Esophagus squamous epithelium (tissue), 5 donors: ENCODE measurements at places on chromosomes 16 and 17.

DNA sequence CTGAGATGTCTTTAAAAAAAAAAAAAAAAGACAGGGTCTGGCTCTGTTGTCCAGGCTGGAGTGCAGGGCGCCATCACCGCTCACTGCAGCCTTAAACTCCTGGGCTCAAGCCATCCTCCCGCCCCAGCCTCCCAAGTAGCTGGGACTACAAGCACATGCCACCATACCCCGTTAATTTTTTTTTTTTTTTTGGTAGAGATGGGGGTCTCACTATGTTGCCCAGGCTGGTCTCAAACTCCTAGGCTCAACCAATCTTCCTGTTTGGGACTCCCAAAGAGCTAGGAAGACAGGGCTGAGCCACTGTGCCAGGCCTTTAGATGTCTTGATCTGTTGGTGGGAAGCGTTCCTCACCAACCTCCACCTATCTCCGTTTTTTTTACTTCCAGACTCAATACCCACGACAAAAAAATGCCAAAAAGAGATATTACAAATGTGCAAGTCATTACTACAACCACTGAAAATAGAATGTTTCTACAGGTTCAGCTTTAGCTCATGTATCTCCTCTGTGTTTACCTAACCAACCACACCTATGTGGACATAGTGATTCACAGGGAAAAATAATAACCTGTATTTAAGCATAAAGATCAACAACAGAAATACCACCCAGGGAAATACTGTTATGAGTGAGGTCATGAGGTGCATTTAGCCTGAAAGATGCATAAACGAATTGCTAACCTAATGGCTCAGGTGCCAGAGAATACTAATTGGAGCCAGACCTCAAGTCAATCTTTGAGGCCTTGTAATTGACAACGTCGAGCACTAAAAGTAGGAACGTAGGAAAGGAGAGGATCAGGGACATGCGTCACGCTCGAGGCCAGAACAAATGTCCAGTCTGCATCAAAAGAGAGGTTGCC lies 22.6 kb downstream of the NACA2 start:
- H3K27ac ChIP-seq, result no peak overlapping the region
- H3K27me3 ChIP-seq, result no peaks in the 10 kb centered on the region
- no peaks in the 10 kb centered on the region for H3K36me3 ChIP-seq
- peaks cover 20% of the 10 kb centered on the region for H3K4me1 ChIP-seq

DNA sequence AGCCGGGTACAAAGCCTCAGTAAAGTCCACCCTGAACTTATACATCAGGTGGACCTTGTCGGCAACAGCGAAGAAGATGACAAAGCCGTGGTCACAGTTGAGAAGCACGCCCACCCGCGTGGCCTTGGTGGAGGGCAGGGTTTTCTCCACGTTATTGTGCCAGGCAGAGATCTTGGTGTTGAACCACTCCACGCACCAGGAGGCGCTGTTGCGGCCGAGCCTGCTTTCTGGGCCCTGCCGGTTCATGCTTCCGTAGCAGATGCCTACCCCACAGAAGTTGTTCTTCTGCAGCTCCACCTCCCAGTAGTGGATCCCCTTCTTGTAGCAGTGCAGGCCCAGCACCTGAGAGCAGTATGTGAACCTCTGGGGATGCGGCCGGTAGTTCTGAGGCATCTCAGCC lies 22.1 kb downstream of the TRIM25 start:
- no peak overlapping the region for H3K27ac ChIP-seq
- H3K27me3 ChIP-seq, result no peaks in the 10 kb centered on the region
- no peak overlapping the region for H3K4me3 ChIP-seq
- H3K36me3 ChIP-seq, result peaks cover 100% of the 10 kb centered on the region
- DNase-seq, result no peak

GRCh38 chr17:77422104-77422747 lies 281.5 kb downstream of the SEC14L1 start:
- no peak overlapping the region for H3K4me3 ChIP-seq
- peak overlapping the region; percentile 88 for H3K27ac ChIP-seq
- no peaks in the 10 kb centered on the region for H3K27me3 ChIP-seq
- no peak for DNase-seq
- H3K36me3 ChIP-seq, result no peaks in the 10 kb centered on the region

- DNase-seq, result no peak
- H3K36me3 ChIP-seq, result no peaks in the 10 kb centered on the region
- H3K27me3 ChIP-seq, result no peaks in the 10 kb centered on the region
- no peak overlapping the region for H3K4me3 ChIP-seq
- H3K27ac ChIP-seq, result no peak overlapping the region
- H3K4me1 ChIP-seq, result peaks cover 9% of the 10 kb centered on the region
These were observed 350.8 kb downstream of the WWOX start for GRCh38 chr16:78450255-78450654.

- no peaks in the 10 kb centered on the region for H3K36me3 ChIP-seq
- no peaks in the 10 kb centered on the region for H3K27me3 ChIP-seq
- H3K4me1 ChIP-seq, result peaks cover 18% of the 10 kb centered on the region
- DNase-seq, result no peak
These were observed 76.1 kb upstream of the IRX3 start for GRCh38 chr16:54362591-54363206.
